ENCODE measurements at places on chromosomes 3 and 15.
A peak's percentile ranks its signal among the peaks of the same experiment; 100 is the strongest.

GRCh38 chr3:9602620-9603019, 46.7 kb upstream of the MTMR14 start:
- no peak for DNase-seq

GRCh38 chr3:152356870-152357276, 88.1 kb downstream of the MBNL1 start:
- no peak for DNase-seq

DNA sequence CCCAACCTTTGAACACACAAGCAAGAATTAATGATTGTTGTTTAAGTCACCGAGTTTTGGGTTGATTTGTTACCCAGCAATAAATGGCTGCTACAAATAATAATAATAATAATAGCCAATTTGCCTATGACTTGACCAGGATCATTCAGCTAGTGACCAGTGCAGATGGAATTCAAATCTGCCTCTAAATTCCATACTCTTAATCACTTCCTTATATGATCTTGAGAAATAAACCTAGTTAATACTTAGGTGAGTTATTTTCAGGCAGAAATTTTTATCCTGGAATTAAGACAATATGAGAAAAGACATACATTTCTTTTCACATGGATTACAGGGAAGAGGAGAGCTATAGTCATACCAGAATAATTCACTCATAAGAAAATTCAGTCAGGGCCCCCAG, 116.0 kb upstream of the GALNT15 start:
- peak; percentile 34 for DNase-seq

GRCh38 chr3:14789640-14790285, 29.0 kb upstream of the FGD5 start:
- no peak for DNase-seq

GRCh38 chr15:100712226-100712625, 109.8 kb downstream of the ASB7 start:
- DNase-seq, result peak; percentile 49

GRCh38 chr15:35305946-35306345, 220.9 kb upstream of the NANOGP8 start:
- peak; percentile 99 for DNase-seq

DNA sequence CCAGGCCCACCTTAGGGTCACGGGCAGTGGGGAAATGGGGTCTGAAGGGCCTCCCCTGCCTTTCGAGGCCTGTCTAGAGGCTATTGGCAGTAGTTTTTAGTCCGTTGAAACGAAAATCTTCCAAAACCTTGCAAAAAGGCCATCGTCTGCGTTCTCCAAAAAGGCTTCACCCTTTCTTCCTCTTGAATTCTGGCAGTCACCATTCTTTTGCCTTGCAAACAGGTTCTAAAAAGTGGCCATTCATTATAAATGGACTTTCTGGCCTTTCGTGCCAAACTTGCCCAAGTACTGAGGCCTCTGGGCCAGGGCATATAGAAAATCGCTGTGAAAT, 367 bp upstream of the TARS3 start:
- DNase-seq, result no peak

DNA sequence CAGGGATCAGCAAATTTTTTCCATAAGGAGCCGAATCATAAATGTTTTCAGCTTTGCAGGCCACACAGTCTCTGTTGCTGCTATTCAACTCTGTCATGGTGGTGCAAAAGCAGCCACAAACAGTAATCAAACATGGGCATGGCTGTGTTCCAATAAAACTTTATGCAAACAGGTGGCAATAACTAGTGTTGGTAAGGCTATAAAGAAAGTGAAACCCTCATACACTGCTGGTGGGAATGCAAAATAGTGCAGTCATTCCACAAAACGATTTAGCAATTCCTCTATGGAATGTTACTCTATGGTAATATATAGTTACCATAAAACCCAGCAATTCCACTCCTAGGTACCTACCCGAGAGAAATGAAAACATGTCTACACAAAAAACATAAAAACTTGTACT, 14.0 kb upstream of the MRPS25 start:
- no peak for DNase-seq

GRCh38 chr15:81002009-81002330, 1.2 kb downstream of the TLNRD1 start:
- no peak for DNase-seq

GRCh38 chr3:72181251-72181650, 396.3 kb upstream of the PROK2 start:
- no peak for DNase-seq

DNA sequence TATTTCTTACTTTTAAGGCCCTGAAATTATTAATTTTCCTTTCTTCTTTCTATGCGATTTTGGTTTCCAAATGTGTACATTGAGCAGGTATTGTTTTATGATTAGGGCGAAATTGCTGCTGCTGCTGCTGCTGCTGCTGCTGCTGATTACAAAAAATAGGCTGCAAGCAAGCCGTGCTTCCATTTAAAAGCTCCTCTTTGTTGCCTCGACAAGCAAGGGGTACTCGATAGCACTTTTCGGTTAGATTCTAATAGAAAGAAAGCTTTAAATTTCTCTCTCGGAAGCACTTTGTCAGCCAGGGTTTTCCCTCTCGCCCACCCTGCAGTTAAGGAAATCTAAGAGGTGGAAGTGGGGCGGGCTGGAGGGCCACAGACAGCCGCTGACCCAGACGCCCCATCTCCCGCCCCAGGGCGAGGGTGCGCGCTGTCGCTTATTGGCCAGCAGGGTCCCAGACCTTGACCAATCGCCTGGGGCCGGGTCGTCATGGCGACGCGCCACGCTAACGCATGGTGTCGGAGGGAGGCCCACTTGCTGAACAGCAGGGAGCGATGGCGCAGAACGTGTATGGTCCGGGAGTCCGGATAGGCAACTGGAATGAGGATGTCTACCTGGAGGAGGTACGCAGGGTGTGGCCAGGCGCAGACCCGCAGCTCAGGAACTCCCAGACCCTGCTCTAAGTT, at the start of gene CFAP161:
CFAP161 (plus strand) TSS at position 489 of the 680 bp plus-strand sequence; CDS start at position 549, 60 bp downstream.
- DNase-seq, result peak; percentile 58

DNA sequence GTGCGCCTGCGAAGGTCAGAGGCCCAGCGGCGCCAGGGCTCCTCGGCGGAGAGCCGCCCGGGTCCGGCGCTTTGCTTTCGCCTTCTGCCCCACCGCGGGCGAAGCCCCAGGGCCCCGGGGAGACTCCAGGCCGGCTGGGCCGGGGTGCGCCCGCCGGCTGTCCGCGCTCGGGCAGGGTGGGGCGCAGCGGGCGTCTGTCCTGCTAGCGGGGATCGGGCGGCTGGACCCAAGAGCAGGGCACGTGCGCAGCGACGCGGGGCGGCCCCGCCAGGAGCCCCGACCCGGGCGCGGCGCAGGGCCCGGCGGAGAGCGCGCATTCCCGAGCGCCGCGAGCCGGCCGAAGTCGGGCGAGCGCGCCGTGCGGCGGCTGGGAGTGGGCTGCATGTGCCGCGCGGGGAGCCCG, 569 bp upstream of the ALDH1A3 start:
- DNase-seq, result no peak
